WTC11 (cell line): ENCODE measurements at places on chromosomes 7 and 10. TPM values are rescaled to one million over a fixed set of nuclear protein-coding genes. Genes with fewer than 3 reads are reported as not detected.
A peak's percentile ranks its signal among the peaks of the same experiment; 100 is the strongest.

- no peak for DNase-seq
Observed at GRCh38 chr10:6778992-6779701, 199.1 kb upstream of the PRKCQ start.

DNA sequence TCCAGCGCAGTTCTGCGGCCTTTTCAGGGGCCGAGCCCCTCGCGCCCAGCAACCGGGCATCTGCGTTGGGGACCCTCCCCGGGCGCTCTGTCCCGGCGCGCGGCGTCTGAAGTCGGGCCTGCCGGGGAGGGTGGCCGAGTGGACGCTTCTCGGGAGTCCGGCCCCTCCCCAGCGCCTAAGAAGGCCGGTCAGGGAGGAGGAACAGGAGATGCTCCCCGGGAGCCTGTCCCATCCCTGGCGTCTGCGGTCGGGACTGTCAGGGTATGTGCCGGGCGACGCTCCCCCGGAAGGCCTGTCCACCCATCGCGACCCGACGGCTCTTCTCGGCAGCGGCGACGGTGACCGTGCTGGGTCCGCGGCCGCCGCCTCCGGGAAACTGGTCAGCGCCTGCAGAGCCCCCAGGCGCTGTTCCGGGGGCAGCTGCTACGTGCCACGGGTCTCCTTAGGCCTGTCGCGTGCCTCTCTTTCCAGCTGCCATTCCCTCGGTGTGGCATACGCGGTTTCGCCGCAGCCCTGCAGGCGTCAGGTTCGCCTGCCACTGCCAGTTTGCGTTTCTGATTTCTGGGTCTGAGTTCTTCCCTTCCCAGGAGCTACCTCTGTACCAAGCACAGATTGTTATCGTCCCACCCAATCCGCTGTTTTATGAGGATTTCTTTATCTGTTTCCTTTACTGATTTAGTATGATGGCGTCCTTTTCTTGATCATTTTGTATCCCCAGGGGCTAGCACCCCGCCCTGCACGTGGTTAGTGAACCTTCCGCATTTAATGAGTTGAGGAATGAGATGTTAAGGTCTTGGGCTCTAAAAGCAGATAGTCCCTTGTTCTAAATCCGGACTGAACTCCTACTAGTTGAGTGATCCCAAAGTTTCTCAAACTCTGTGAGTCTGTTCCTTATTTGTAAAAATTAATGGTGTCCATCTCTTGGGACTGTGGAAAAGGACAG lies 782 bp downstream of the IFIT5 start:
- DNase-seq, result peak; percentile 46

- DNase-seq, result no peak
Observed at GRCh38 chr7:157412021-157412443, 75.2 kb downstream of the DNAJB6 start.

- DNase-seq, result no peak
Observed at GRCh38 chr10:129696636-129697035, 229.6 kb downstream of the MGMT start.

DNA sequence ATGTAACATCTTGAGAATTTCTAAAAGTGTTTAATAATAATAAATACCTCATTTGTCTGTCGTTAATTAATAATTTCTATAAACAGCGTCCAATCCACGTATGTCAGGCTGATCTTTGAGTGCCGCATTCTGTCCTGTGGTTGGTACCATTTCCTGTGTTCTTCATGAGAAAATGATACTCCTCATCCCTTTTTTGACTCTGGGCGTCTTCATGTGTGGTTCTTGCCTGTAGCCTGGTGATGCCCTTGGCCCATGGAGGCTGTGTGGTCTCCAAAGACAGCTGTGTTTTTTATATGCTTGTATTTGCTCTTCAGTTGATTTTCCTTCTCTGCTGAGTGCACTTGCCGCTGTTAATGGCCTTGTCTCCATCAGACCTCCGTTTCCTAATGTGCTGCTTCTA lies 31.5 kb downstream of the GLRX3 start:
- DNase-seq, result no peak

DNA sequence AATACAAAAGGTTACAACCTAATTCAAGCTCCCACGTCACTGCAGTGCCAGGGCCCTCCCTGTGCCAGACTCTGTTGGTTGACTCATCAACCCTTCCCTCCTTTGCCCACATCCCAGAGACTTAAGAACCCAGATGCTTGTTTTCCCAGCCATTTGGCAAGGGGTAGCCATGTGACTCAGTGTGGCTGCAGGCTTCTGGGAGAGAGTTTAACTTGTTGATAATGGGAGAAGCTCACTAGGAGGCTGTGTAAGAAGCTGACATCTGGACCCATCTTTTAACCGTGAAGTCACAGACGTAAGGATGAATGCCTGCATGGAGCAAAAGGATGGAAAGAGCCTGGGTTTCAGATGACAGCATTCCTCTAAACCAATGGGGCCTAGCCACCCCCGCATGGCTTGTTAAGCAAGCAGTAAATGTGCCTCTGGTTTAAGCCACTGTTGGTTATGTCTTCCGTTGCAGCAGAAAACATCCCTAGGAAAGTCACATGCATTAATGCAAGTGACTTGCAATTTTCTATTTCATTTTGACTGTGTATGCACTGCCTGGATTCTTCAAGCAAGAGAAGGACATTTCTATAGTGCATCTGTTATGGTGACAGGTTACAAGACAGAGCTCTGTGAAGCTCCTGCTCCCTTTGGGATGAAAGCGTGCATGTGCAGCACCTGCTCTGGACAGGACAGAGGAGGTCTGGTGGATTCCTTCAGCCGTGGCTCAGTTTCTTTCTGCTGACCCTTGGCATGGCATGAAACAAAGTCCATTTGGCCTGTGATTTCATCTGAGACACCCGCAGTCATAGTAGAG lies 57.5 kb upstream of the CREB5 start:
- DNase-seq, result no peak

DNA sequence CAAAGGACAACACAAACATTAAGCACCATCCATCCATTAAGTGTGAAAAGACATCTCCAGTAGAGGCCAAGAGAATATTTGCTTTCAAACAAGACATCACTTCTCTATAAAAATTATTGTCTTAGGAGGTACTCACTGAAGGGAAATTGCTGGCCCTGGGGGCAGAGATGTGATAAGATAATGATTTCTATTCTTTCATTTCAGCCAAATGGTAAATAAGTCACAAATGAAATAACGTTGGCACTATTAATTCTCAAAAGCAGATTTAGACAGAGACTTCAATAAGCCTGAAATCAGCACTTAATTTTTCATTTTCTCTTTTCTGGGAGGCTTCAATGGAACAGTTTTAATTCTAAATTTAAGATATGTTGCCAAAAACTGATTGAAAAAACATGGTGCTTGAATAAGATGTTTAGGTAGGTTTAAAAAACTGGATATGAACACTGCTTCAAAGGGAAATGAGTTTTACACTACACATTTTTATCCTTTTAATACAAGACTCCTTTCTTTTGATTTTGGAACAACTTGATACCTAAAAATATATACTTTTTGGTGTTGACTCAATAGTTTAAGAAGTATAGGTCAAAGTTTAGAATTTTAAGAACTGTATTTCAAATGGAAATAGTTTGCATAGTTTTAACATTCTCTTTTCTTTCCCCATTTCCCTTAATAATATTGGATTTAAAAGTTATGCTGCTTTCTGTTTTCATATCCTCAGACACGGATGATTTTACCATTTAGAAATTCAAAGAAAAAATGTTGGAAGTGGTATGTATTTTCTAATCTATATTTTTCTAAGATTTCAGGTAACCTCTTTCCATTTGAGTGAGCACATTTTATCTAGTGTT lies 204.0 kb downstream of the AHR start:
- no peak for DNase-seq

DNA sequence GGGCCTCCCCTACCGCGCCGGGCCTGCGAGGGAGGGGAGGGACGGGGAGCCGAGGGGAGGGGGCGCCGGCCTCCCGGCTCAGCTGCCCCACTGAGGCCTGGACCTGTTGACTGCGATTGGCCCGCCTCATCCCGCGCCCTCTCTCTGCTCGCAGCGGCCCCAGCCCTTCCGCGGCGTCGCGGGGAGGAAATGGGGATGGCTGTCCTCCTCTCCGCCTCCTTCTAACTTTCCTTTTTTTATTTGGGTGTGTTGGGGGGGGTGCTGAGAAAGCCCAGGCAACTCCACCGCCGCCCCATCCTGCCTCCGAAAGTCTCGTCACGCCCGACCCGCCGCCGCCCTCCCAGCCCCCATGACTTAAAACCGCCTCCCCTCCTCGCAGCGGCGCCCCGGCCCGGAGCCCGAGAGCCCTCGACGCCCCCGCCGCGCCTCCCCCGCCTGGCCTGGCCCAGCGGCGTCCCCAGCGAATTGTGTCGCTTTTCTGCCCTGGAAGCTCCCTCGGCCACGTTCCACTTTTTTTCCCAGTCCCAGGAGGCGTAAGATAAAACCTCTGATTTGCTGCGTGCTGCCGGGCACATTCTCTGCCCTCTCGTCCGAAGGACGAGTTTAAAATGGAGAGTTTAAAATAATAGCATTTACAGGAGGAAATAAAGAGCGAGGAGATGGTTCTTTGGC lies 842 bp upstream of the SKIDA1 start:
- DNase-seq, result peak; percentile 68

DNA sequence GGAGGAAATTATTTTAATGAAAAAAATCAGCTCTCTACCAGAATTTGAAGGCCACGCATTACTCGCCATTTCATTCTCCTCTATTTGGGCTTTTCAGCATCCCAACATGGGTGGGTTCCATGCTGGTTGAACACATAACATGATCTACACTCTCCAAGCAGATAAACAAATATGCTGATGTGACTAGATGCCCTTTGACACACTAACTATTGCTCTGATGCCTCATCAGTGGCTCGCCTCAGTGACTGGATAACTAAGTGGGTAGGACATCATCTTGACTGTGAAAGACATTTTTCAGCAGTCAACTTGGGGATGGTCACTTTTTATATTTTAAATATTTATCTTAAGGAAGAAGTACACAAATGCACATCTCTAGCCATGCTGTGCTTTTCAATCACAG lies 113.9 kb upstream of the LAMB4 start:
- DNase-seq, result no peak

PRR15 gene
- total RNA-seq, result 17.6 to 22.7 TPM (median 21.2 TPM) in 3 replicates

PTCD1 gene
- 8.8 to 11.4 TPM (median 11.1 TPM) in 3 replicates for total RNA-seq

ADRA2A gene
- 1.7 to 2.1 TPM (median 1.7 TPM) in 3 replicates for total RNA-seq

UNCX gene
- total RNA-seq, result not detected in 3 replicates
